Posterior cingulate gyrus (tissue), 11 donors: ENCODE measurements at places on chromosomes 3 and 15.

DNA sequence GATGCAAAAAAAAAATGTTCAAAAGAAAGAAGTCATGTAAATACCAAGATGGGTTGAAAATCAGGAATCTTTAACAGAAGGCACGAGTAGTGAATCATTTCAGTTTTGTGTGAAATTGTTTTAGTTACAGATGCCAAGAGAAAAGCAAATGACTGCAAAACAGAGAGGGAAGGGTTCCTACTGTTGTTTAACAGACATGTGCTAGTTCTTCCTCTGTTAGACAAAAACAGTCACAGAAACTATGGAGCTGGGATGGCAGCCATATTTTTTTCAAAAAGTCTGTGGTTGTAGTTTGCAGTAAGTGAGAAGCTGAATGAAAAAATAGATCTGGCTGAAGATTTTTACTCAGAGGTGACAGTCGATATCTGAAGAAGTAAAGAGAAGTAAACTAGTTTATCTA, 511.9 kb downstream of the ZIC1 start:
- no peak for DNase-seq

GRCh38 chr15:69393831-69394491, 20.2 kb upstream of the KIF23 start:
- DNase-seq = no peak

- DNase-seq = no peak
These were observed 392.6 kb downstream of the GAP43 start for GRCh38 chr3:116015931-116016330.

- DNase-seq = no peak
These were observed 151.4 kb downstream of the PDZRN3 start for GRCh38 chr3:73473181-73473897.
